ENCODE measurements at places on chromosomes 3 and 15.

DNA sequence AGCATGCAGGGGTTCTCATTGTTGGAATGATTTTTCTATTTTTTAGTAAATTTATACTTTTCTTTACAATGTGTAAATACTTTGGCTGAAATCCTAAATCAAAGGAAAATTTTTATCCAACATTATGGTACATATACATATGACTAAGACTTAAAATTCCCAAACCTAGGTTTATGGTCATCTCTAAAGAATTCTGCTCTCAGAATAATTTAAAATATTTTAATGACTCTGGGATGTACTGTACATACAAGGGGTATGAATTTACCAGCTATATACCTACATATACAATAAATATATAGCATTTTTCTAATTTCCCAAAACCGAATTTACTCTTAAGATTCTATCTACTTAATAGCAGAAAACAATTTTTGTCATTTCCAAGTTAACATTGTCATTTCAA lies 137.9 kb upstream of the POU1F1 start:
- DNase-seq, result no peak

DNA sequence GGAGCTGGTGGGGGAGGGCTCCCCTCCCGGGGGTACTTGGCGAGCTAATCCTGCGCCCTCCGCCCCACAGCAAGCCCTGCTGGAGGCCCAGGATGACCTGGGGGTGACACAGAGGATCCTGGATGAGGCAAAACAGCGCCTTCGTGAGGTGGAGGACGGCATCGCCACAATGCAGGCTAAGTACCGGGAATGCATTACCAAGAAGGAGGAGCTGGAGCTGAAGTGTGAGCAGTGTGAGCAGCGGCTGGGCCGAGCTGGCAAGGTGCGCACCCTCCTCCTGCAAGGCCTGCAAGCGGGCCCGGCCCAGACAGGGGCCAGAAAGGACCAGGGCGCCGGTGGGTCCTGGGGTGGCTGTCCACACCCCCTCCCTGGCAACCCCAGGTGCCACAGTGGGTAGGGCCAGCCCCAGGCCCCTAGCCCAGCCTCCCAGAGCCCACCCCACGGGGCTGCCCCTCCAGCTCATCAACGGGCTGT lies 56.5 kb downstream of the SEMA3G start:
- no peak for DNase-seq

GRCh38 chr15:59819092-59819491 lies 130.0 kb upstream of the BNIP2 start:
- DNase-seq, result no peak

DNA sequence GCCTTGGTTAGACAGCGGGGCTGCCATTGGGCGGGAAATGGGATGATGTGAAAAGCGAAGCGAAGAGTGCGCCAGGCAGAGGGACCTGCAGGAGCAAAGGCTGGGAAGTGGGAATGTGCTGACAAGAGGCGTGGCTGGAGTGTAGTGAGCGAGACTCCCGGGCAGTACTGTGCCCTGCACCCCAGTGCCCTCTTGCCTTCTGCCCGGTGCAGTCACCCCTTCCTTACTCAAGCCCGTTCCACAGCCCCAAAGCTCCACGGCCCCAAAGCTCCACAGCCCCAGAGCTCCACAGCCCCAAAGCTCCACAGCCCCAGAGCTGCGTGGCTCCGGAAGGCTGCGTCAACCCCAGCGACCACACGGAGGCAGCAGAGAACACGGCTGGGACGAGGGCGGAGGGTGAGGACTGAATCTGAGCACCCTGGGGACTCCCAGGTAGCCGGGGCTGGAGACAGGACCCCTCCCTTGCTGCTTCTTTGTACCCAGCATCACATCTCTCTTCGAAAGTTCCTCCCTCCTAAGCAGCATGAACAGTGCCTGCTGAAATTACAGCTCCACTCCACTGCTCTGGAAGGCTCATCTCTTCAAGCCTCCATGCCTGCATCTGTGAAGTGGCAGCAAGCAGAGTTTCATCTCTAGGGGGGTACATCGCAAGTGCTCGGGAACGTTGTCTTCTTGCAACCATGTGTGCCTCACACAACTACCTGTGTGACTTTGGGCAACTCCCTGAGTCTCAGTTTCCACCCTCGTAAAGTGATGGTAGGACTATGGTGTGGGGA lies 108.9 kb downstream of the FBLN2 start:
- DNase-seq, result peak; percentile 35

DNA sequence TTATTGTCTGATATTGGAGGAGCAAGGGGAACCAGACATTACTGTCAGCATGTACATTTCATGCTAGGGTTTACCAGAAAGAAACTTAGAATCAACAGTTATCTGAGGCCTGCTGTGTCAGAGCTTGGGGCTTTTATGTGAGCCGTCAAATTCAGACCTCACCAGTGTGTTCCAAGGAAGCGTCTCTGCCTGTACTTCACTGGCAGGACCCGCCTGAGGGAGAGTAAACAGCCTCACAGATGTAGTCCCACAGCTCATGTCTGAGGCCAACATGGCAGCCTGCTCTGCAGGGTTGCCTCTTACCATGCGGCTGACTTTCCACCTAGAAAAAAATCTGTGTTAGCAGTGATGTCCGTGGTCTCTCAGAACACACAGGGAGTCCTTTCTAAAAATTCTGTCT lies 74.3 kb downstream of the GHSR start:
- DNase-seq, result no peak

DNA sequence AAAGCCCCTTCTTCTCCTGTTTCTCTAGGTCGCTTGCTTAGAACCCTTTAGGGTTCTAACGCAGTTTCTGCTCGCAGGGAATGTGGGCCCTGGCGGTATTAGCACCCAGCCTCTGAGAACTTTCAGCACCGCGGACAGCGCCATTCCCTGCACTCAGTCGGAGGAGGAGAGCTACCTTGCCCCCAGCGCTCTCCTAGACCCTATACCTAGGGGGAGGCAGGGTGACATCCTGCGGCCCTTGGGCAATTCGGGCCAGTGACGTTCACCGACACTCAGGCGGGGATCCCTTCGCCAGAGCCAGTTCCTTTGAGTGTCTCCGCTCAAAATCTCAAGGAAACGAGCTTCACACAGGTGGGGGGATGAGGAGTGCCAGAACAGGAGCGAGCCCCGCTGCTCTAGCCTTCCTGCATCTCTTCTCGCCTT lies 1.3 kb downstream of the SLC7A14 start:
- peak; percentile 2 for DNase-seq

- no peak for DNase-seq
Measured at GRCh38 chr3:60304112-60304511, 947.1 kb downstream of the FHIT start.

- no peak for DNase-seq
Measured at GRCh38 chr3:120370463-120370862, 21.3 kb upstream of the LRRC58 start.

DNA sequence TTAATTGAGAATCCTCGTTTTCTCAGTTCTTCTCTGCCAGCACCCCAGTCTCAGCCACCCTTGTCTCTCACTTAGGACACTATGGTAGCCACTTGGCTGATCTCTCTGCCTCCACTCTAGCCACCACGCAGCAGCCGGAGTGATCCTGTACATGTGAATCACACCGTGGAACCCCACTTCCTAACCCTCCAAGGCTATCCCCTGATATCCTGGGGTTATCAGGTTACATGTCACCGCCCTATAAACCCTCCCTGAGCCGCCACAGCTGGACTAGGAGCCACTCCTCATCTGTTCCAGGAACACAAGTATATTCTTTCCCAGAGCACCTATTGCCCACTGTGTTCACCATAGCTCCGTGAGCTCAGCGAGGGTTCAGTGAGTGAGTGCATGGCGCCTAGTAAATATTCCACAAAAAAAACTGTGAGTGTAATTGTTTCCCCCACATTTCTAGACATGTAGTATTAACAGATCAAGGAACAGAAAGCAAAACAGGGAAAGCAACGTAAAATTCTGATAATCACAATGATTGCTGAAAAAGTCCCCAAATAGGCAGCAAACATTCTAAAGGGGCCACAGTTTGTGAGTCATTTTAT lies 661 bp upstream of the PARP14 start:
- DNase-seq, result no peak

DNA sequence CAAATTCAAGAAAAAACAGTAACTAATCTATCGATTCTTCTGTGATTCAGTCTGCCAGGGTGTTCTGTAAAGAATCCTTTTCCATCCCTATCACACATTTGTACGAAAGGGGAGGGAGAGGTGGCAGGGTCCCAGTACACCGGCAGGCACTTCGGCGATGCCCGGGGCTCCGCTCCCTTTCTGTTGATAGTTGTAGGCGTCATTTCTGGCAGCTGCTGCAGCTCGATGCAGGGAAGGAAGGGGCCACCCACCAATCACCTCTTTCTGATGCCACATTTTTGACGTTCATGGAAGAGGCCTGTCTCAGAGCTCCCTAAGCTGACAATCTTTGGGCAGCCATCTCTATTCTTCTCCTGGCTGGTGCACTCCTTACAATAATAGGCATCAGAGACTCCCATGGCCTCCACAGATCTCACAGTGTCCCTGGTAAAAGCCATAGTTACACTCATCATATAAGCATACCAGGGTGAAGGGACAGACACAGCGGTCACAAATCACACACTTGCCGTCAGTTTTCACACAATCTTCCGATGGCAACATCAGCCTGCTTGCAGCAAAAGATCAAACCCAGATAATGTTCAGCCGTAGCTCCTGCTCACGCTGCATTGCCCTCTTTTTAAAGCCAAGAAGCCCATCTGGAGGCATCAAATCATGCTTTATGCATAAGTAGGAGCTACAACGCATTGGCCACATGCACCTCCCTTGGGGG lies 60.8 kb upstream of the ZBTB38 start:
- no peak for DNase-seq

- DNase-seq, result no peak
Measured at GRCh38 chr3:159356606-159357005, 554.8 kb downstream of the MFSD1 start.

DNA sequence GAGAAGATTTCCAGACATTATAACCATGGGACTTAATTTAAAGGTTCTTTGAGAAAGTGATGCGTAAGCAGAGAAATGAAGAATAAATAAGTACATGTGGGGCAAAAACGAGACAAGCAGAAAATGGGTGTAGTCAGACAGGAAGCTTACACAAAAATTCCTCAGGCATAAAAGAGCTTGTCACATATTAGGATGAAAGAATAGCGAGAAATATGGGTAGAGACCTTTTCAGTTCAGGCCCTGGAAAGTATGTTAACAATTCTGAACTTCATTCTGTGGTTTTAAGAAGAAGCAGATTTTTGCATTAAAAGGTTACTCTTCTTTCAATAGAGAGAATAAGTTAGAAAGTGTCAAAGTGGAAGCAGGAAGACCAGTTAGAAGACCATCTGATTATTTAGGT lies 352.4 kb downstream of the ROBO1 start:
- no peak for DNase-seq

DNA sequence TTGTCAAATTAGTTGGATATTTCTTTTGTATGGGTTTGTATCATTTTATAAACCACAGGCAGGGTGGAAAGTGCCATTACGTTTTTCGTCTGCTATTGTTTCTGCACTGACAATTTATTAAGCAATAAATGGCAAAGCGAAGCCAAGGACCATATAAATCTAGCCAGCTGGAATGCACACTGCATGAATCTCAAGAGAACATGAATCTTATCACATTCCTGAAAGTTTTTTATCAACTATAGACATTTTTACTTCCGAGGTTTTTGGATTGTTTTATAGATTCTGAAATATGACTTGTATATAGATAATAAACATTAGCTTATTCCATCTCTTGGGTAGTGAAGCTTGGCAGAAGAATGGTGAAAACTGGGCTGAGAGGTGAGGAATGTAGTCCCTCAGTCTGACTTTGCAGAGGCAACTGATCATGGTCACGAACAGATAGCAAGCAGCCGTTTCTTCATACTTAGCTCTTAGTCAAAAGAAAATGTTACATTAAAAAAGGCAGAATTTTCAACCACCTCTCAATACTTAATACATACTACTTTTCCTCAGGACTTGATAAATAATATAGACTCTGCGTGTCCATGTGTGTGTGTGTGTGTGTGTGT lies 102.7 kb downstream of the OSBPL10 start:
- no peak for DNase-seq

- no peak for DNase-seq
Measured at GRCh38 chr3:48894516-48894915, 4.2 kb downstream of the SLC25A20 start.

GRCh38 chr3:2978977-2979732 lies 131.0 kb downstream of the IL5RA start:
- DNase-seq, result no peak

DNA sequence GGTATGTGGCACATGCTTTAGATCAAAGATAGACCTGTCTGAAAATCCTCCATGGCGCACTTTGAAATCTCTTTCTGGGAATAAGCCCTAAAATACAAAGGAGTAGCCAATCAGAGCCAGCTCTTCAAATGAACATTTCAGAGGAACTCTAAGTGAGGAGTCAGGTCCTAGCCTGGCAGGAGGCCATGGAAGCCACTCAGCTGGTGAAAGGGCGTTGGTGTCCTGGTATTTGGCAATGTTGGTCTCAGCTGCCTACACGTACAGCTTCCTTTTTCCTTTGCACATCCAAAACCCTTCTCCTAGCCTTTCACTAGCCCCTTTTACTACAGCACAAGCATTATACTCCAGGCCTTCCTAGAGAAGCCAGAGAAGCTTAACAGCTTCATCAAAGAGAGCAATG lies 5.5 kb downstream of the WDR73 start:
- DNase-seq, result no peak

DNA sequence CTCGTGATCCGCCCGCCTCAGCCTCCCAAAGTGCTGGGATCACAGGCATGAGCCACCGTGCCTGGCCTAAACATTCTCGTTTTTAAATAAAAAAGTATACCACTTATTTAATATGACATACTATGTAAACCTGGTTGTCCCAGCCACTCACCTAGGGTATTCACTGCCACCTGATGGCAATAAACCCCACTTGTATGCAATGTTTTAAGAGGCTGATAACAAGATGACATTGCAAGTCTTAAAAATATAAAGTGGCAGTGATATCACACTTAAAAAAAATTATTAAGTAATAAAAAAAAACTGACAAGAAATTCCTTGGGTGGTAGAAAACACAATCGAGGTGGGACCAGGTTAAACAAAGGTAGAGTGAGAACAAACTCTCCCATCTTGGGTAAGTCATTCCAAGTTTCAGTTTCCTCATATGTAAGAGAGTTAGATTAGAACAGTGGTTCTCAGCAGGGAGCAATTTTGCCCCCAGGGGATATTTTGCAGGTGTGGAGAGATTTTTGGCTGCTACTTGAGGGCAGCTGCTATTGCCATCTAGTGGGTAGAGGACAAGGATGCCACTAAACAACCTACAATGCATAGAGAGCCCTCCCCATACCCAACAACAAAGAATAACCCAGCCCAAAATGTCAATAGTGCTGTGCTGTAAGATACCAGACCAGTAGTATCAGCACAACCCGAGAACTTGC lies 14.5 kb downstream of the ARF4 start:
- no peak for DNase-seq
